NCI-H69 (cell line): ENCODE measurements at places on chromosomes 7 and 10.
A peak's percentile ranks its signal among the peaks of the same experiment; 100 is the strongest.

DNA sequence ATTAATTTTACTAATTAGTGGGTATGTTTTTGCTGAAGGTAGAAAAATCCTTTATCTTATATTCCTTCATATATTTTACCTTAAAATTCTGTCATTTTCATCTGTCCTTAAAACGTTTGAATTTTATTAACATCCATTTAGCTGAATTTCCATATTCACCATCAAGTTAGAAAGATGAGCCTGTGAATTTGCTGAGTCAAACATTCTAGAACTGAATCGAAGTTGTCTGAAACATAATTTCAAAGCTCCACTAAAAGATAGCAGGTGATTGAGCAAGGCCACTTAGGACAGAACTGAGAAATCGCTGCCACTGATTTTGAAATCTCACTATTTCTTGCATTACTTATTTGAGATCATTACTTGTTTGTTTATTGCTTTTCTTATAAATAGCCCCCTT lies 17.5 kb downstream of the HGF start:
- DNase-seq, result no peak

GRCh38 chr10:988667-989545 lies 672 bp downstream of the GTPBP4 start:
- no peak for DNase-seq

- peak; percentile 89 for DNase-seq
Observed at GRCh38 chr7:13414661-13415107, 574.8 kb downstream of the ETV1 start.

GRCh38 chr10:19689231-19689630 lies 127.0 kb upstream of the PLXDC2 start:
- DNase-seq, result no peak

- DNase-seq, result no peak
Observed at GRCh38 chr7:50866343-50867033, 83.8 kb upstream of the GRB10 start.

DNA sequence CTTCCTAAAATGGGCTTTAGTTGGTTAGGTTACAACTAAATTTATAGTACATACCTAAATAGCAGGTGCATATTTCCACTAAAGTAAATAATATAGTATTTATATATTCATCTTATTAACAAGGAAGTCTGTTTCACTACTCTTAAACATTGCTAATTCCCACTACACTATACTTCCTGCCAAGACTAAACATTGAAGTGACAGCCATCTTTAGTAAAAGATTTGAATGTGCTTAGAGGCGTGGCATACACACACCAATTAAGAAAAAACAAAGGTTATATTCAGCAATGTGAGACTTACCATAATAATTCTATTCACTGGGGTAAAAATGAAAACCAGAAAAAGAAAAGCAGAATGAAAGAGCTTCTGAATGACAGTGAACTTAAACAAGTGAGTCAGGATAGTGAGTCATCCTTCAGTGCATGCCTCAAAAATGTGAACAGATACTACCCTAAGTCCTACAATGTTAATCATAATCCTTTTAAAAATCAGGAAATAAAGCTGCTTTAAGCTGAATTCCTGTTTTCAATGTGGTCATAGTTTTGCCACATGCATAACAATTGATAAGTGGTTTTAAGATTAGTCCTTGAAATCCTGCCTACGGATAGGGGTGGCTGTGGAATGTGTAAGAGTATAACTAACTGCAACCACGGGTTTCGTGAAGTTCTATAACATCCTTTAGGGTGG lies 59.4 kb downstream of the USP6NL start:
- DNase-seq, result peak; percentile 4

- DNase-seq, result no peak
Observed at GRCh38 chr10:5833814-5834213, 20.6 kb upstream of the GDI2 start.

GRCh38 chr7:112176693-112177415 lies 29.3 kb downstream of the DOCK4 start:
- DNase-seq, result peak; percentile 71

DNA sequence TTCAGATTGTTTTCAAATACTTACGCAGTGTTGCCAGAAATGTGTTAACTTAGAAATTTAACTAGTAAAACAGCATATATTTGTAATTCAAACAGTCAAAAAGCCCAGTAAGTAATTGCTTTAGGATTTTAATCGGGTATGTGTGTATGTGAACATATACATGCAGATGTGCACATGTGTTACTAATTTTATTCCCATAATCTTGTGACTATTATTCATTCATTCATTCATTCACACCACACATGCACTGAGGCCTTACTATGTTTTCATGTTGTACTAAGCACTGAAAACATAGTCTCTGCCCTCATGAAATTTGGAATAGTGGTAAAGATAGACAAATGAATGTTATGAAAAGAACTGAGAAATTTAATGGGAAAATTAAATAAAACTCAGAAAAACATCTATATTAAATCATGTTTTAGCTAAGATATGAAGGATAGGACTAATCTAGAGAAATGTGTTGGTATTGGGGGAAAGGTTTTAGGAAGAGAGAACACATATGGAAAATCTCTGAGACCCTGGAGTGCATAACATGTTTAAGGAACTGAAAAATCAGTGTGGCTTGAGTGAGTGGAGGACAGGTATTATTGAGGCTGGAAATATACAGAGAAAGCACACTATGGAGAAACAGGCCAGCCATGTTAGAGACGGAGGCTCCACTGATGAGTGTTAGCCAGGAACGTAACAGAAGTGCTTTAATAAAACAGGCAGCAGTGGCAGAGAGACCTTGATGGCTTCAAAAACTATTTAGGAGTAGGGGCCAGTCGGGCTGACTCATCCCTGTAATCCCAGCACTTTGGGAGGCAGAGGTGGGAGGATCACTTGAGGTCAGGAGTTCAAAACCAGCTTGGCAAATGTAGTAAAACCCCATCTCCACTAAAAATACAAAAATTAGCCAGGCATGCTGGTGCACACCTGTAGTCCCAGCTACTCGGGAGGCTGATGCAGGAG lies 80.3 kb downstream of the HDAC9 start:
- no peak for DNase-seq

GRCh38 chr10:48514255-48514654 lies 90.6 kb downstream of the ARHGAP22 start:
- no peak for DNase-seq

DNA sequence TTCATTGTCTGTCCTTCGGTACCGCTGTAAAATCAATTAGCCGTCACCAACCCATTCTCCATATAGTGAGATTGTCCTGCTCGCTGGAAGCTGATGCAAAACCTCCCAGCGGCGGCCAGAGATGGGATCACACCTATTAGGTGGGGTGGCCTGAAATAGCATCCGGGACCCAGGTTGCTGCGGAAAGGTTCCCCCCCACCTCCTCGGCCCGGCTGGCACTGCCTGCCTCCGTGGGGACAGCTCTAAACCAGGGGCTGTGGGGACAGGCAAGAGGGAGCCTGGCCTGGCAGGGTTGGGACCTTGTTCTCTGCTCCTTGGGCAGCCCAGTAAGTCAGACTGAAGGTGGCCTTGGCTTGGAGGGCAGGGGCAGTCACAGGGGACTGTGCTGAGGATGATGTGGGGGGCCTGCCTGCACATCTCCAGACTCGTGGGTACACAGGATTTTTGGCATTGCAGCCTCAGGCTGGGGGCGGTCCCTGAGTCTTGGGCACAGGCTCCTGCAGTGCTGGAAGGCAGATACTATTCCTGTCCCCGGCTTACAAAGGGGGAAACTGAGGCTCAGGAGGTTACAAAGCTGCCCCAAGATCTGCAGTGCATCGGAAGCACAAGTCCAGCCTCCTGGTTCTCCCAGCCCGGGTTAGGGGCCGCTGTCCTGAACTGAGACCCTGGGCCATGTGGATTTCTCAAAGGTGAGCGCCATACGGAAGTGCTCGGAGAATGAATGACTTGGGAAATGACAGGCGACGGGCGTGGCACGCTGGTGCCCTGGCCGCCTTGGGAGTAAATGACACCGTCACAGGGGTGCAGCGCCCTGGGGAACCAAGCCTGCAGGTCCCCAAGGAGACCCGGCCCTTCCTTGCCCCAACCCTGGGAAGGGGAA lies 65.6 kb downstream of the UNCX start:
- no peak for DNase-seq

- DNase-seq, result no peak
Observed at GRCh38 chr7:151424799-151425198, 15.0 kb upstream of the WDR86 start.

DNA sequence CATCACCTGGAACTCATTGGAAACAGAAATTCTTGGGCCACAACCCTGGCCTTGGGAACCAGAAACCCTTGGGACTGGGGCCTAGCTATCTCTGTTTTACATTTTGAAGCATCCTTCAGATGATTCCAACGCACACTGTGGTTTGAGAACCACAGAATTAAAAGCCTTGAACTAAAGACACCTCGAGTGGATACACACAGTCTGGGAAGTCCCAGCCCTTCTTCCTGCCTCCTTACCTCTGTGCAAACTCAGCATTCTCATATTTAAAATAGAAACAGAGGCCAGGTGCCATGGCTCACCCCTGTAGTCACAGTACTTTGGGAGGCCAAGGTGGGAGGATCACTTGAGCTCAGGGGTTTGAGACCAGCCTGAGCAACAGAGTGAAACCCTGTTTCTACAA lies 12.9 kb downstream of the NPFFR1 start:
- no peak for DNase-seq

GRCh38 chr7:41882256-41882655 lies 179.4 kb upstream of the INHBA start:
- DNase-seq, result no peak

DNA sequence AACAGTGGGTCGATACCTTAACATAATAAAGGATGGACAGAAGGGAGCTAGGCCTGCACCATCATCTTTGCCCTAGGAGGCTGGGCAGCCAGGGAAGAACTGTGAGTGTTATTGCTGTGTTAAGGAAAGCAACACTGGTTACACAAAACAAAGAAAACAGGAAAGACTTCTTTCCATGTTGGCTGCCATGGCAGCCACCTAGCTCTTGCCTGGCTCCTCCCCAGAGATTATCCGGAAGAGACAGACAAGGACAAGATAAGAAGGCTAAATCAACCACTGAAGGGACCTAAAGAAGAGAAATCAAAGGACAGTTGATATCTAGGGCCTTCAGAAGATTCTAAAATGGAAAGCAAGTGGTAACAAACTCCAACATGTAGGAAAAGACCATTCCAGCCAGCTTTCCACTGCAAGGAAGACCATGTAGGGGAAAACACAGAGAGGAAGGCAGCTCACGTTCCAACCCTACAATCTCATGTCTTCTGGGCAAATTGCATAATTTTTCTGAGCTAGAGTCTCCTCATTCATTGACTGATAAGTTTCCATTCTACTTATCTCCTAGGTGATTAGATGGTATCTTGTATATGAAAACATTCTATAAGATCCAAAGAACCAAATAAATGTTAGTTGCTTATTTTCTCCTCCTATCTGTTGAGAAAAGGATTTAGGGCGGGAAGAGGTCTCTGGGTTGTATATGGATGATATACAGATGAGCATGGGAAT lies 51.2 kb downstream of the SP8 start:
- no peak for DNase-seq

- peak; percentile 23 for DNase-seq
Observed at GRCh38 chr10:59148701-59149100, 27.7 kb upstream of the PHYHIPL start.

GRCh38 chr7:2037808-2038522 lies 194.8 kb downstream of the MAD1L1 start:
- no peak for DNase-seq

DNA sequence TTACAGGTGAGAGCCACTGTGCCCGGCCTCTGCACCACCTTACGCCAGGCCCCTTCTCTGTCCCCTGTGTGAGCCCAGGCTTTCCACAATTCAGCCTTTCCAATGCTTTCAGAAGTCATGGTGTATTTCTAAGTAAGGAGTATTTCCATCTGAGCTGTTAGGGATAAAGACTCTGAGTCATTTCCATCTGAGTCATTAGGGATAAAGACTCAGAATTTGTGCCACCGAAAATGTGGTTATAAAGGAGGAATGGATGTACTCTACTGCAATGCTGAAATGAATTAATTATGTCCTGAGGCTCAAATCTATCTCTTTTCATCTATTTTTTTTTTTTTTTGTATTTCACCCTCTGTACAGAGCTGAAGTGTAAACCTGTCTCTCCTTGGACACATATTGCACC lies 84.0 kb downstream of the GATA3 start:
- DNase-seq, result no peak

GRCh38 chr7:101620991-101621390 lies 8.1 kb downstream of the MYL10 start:
- DNase-seq, result no peak

DNA sequence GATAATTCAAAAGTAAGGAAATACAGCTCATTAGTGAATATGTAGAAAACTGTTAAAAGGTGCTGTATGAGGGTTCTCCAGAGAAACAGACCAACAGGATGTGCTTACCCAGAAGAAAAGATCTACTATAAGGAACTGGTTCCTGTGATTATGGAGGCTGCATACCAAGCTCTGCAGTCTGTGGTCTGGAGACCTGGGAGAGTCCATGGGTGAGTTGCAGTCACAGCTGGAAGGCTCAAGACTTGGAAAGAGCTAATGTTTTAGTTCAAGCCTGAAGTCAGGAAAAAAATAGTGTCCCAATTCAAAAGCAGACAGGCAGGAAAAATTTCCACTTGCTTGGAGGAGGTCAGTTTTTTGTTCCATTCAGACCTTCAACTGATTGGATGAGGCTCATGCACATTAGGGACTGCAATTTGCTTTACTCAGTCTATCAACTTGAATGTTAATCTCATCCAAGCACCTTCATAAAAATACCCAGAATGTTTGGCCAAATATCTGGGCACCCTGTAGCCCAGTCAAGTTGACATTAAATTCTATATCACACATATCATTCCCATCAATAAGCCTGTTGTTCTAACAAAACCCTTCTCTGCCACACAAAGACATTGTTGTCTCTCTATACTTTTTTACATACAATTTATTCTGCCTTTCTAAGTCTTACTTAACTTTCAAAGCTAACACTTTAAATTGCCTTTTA lies 197.9 kb upstream of the KLF6 start:
- DNase-seq, result no peak

DNA sequence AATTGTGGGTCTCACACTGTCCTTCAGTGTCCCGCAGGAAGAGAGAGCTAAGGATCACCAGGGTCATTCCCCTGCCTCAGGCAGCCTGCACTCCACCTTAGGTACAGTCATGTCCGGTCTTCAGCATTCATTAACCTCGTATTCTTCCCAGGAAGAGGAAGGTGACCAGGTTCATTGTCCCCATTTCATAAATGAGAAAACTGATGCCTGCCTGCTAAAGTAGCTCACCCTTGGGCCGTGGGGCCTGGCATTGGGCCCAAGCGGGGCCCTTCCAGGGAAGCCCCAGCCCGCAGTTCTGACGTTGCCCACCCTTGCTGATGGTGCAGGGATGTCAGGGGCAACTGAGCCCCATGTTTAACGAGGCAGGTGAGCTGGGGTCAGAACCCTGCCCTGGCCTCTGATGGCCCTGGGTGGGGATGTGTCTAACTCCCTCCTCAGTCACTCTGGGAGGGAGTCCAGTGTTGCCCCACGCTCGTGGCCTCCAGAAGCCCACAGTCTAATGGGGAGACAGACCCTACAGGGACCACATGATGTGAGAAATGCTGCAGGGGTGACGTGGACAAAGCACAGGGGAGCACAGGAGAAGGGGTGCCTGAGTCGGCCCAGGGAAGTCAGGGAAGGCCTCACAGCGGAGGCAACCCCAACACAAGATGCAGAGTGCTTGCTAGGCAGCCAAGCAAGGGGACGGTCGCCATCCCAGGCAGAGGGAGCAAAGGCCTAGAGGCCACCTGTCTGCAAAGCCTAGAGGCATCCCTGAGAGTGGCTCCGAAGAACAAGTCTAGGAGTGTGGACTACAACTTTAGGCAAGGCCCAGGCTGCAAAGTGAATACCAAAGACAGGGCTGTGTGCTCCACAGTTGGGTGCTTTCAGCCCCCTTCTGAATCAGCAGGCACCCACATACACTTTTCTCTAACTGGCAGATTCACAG lies 25.1 kb downstream of the DDIT4 start:
- DNase-seq, result no peak
